ENCODE measurements at places on chromosomes 3 and 15.

- no peak for DNase-seq
Observed at GRCh38 chr15:88627463-88627862, 6.3 kb downstream of the AEN start.

GRCh38 chr15:89385596-89386331 is 51.1 kb upstream of the POLG start:
- no peak for DNase-seq

DNA sequence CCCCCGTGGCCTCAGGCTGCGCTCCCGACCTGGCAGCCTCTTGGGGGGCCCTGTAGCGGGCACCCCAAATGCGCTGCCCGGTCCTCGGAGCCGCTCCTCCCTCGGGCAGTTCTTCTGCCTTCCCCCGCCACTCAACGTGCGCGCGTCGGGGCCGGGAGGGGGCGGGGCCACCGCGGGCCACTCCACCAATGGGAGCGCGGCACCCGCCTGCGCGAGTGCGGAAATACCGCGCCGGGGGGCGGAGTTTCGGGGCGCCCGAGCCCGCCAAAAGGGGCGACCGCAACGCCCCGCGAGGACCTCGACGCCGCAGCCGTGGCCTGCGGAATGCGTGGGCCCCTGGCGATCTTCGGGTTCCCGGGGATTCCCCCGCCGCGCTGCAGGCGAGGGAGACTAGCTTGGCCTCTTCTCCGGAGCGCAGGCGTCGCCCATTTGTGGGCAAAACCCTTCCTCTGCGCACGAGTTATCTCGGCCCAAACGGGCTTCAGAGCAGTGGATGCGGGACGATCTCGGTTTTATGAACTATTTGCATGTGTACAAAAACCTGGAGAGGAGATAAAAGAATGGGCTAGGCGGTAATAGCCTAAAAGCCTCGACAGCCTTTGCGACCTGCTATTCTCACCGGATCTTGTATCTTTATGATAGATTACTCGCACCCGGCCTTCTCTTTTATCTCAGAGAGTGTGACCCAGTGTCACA is at the start of gene TASOR:
TSS of gene TASOR (minus strand) at position 144 of the 696 bp plus-strand sequence. CDS start 259 bp downstream, outside the sequence.
- no peak for DNase-seq

- DNase-seq: no peak
Observed at GRCh38 chr15:62136911-62137865, 27.9 kb downstream of the C2CD4B start.

DNA sequence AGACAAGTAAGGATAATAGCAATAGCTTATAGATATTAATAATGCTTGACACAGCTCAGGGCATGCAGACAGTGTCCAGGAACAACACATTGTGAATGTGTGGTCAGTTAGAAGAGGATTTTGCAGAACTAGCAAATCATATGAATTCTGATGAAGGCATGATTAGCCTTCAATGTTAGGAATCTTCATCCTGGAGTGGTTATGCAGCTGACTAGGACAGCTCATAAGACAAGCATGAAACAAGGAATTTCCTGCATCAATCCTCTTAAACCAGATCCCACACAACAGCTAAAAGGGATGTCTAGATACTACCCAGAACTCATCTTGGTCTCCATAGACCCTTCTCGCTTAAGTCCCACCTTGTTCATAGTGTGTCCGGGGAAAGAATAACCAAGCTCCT is 499.0 kb upstream of the ATP11B start:
- DNase-seq: no peak

DNA sequence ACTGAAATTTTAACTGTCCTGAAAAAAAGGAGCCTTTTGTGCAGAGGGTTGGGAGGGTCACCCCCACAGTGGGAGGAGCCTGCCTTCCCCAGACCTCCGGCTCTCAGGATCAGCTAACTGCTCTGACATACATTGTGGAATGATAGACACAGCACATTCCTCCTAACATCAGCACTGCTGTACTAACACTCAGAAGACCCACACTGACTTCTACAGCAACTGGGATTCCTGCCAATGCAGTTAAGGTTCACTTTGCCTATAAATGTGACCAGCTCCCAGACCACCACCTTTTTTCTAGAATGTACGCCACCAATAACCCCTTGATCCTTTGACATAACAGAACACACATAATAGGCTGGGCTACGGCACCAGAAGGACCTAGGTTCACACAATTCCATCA is 3.2 kb downstream of the CPEB1 start:
- no peak for DNase-seq

Measured in NCI-H1436 treated with DMSO at 0.1 percent for 48 hours (cell line).